ENCODE measurements at places on chromosomes 4 and X.

- DNase-seq: no peak
Observed at GRCh38 chr4:11831739-11832138, 403.0 kb upstream of the HS3ST1 start.

GRCh38 chr4:52017814-52018213 lies 2.3 kb downstream of the LRRC66 start:
- no peak for DNase-seq

- no peak for DNase-seq
Observed at GRCh38 chr4:92634882-92635281, 331.1 kb downstream of the GRID2 start.

DNA sequence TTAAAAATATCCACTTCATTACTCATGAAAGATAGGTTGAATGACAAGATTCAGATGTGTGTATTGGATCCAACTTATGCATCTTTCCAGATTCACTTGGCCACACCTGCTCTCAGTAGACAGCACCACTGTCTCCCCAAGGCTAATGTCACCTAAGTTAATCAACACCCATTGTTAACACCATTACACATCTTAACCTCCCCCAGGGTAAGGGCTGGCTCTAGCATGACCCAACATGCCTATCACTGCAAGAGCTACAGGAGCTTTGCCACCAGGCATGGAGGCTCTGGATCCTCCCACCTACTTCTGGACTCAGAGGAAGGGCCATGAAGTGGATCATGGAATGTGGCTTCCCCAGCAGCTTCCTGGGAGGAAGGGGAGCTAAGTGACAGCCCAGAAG lies 32.8 kb upstream of the LSM6 start:
- no peak for DNase-seq

DNA sequence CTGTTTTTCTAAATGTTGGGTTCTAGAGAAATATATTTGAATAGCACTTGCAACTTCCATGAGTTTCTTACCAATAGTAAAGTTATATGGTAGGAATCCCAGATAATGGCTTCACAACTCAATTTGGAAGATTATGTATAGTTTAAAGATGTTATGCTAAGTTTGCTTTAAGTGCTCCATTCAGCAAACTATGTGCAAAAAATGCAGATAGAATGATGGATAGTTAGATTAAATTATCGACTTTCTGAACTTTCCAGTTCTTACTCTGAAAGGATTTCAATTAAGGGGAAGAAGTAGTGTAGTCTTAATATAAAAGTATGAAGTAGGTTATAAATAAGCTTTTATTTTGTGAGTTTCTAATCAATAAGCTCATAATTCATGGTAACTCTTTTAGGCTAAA lies 60.7 kb upstream of the NFKB1 start:
- DNase-seq: no peak

GRCh38 chrX:130253916-130254315 lies 14.8 kb downstream of the ZNF280C start:
- no peak for DNase-seq

DNA sequence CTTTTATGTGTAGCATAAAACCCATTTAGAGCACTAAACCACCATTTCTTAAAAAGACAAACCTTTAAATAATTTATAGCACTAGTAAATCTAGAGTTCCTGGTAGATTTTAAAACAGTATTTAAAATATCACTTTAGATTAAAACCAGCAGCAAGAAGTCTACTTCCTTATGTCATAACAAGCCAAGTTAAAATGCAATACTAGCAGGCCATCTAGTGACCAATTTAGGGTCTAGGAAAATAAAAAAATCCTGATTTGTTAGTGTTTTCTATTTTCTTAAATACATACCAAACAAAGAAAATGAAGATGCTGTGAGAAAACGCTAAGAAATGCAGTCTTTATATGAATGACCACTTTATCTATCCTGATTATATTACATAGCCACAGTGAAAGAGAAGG lies 53.9 kb downstream of the PAPSS1 start:
- DNase-seq: no peak

DNA sequence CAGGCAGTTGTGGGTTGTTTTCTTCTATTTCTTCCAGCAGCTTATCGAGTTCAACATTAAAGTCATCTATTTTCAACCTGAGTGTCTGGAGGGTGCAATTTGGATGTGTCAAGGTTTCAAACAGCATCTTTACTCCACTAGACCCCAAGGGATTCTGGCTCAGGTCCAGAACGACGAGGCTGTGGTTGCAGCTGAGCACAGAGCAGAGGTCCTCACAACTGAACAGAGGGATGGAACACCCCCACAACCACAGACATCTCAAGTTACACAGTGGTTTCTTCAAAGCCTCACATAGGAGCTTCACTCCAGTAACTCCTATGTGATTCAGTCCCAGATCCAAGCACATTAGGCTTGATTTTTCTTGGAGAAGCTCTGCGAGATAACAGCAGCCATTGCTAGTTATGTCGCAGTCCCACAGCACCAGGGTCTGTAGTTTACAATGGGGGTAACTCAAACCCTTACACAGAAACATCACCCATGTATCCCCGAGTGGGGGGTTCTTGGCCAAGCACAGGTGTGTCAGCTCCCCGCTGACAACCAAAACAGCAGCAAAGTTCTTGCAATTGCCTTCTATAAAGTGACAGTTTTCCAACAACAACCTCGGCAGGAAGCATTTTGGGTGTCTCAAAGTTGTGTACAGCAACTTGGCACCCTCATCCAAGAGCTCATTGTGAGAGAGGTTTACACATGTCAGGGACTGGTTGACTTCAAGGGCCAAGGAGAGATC lies 2.8 kb downstream of the NLRP2B start:
- DNase-seq: no peak

- no peak for DNase-seq
Observed at GRCh38 chr4:75723163-75724065, 963 bp upstream of the USO1 start.

GRCh38 chr4:142091691-142092182 lies 455.4 kb downstream of the IL15 start:
- no peak for DNase-seq

GRCh38 chr4:162622664-162623063 lies 458.9 kb upstream of the FSTL5 start:
- DNase-seq: no peak

DNA sequence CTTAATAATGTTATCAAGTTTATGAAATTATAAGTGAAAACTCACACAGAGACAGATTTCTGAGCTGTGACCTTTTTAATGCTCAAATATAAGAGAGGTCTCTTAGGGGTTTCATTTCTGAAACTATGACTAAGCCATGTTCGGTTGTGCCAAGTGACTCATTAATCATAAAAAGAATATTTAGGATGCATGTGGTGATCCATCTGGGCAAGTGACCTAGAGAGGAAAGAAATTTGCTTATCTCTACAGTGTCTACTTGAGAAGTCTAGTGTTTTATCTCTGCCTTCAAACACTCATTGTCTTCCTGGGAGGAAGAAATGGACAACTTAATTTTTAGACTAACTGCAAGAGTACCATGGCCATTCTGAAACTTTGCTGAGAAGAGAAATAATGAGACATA lies 545.3 kb upstream of the GRID2 start:
- DNase-seq: no peak

DNA sequence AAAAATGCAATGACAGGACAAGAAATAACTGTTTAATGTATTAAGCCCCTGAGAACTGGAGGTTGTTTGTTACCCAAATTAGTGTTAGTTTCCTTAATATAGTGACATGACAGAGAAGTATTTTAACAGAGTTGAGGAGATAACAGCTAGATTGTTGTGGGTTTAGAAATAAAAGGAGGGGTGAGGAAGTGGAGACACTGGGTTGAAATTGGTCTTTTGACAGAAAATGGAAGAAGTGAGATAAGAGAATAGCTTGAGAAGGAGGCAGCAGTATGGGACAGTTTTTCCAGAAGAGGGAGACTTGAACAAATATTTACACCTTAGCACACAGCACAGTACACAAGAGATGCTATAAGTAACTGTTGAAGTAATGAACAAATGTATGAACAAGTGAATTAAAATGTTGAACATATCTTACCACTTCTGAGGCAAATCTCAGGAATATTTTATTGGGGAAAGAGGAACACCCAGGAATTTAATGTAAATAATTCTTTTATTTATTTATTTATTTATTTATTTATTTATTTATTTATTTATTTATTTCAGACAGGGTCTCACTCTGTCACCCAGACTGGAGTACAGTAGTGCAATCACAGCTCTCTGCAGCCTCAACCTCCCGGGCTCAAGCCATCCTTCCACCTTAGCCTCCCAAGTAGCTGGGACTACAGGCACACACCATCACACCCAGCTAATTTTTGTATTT lies 58.0 kb upstream of the EGFL6 start:
- DNase-seq: no peak

- DNase-seq: no peak
Observed at GRCh38 chr4:40918330-40918729, 168.6 kb downstream of the NSUN7 start.

GRCh38 chrX:47562615-47563243 lies 1.7 kb downstream of the ARAF start:
- no peak for DNase-seq

Measured in SIG-M5 (cell line).